ENCODE measurements at places on chromosomes 11 and 22.
A peak's percentile ranks its signal among the peaks of the same experiment; 100 is the strongest.

DNA sequence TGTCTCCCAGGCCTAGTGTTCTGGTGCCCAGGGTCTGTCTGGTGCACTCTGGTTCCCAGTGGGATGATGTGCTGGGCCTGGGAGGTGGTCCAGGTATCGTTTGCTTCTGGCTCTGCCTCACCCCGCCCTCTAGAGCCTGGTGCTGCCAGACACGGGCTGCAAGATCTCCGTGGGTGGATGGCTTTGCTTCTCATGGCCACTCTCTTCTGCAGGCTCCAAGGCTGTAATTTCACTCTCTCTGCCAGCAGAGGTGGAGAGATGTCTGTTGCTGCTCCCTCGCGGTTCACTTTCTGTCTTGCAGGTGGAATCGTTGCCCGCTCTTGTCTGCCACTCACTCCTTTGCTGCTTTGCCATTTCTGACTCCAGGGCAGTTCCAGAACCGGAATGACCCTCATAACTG lies 13.4 kb downstream of the NADSYN1 start:
- DNase-seq = no peak

GRCh38 chr11:132838627-132839026 lies 693.7 kb downstream of the OPCML start:
- no peak for DNase-seq

- DNase-seq = no peak
Measured at GRCh38 chr11:7486781-7487140, 1.5 kb downstream of the OLFML1 start.

- DNase-seq = peak; percentile 89
Measured at GRCh38 chr11:14554959-14555358, 34.8 kb upstream of the PSMA1 start.

GRCh38 chr11:107999759-108000455 lies 8.8 kb upstream of the CUL5 start:
- DNase-seq = peak; percentile 38

DNA sequence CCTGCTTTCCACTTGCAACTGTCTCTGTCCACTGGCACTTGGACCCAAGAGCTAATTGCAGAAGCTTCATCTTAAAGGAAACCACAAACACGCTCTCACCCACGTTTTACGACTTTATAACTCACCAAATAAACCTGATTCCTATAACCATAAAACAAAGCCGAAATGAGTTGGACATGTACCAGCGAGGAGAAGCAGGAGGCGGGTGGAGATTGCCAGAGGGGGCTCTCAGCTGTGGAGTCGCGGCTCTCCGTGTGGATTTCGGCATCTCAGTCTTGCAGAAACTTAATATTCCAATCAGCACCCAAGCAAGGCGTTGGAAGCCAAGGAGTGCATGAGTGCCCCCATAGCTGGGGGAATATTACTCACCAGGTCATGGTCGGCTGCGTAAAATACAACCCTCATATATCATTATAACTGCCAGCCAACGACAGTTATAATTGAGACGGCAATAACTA lies 483.6 kb downstream of the MN1 start:
- DNase-seq = no peak
